ENCODE measurements at places on chromosomes 11 and 22.

GRCh38 chr11:102654761-102655160, 29.6 kb upstream of the MMP20 start:
- no peak for DNase-seq

GRCh38 chr11:44899959-44900358, 50.7 kb downstream of the TP53I11 start:
- DNase-seq: peak; percentile 57

- peak; percentile 41 for DNase-seq
Observed at GRCh38 chr22:50469377-50470305, 5.2 kb downstream of the SBF1 start.

- no peak for DNase-seq
Observed at GRCh38 chr11:109378034-109378433, 44.0 kb upstream of the C11orf87 start.

- DNase-seq: no peak
Observed at GRCh38 chr11:45260071-45260470, 26.1 kb downstream of the SYT13 start.

DNA sequence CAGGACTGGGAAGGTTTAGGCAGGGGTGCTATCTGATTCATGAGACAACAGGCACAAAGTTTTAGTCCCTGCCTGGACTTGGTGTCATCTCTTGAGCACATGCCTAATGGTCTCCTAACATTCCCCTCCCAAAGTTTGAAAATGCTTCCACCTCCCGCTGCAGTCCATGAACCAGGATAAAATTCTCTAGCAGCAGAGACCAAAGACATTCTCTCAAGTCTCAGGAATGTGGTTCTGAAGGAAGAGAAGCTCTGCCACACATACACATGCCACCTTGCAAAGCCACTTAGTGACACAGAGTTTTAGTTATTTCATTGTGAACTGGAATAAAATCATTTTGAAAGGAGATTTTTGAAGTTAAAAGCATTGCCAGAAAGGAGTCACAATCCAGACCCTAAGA, 15.5 kb downstream of the OR51B6 start:
- DNase-seq: peak; percentile 41

DNA sequence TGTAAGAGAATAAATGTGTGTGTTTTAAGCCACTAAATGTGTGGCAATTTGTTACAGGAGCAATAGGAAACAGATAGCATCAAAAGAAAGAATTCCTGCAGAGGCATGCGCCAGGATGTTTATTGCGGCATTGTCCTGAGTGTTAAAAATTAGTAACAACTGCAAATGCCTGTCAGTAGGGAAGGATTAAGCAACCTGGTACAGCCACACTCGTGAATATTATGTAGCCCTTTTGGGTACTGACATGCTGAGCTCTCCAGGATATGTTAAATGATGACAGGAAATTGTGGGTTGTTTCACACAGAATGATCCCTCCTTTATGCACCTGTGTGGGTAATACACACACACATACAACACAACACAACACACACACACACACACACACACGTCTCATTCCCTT, 69.7 kb upstream of the MYOD1 start:
- no peak for DNase-seq

GRCh38 chr11:72305891-72306585, 62.1 kb upstream of the PHOX2A start:
- no peak for DNase-seq

- peak; percentile 2 for DNase-seq
Observed at GRCh38 chr22:32082331-32082730, 39.3 kb downstream of the SLC5A1 start.

DNA sequence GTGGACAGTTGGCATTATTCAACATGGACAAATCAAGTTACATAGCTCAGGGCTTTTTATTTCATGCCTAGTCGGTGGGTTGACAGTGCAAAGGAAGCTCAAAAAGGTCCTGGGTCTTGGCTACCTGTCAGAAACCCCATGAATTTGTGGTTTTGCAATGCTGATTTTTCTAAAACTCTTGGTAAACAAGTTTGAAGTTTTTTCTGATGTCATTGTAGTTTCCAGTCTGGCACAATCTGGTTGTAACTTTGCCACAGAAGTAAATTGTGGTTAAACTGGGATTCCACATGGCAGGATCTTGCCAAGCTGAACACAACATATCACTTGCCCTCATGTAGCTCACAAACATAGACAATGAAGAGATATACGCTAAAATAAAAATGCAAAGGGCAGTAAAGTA, 100.8 kb downstream of the EHF start:
- DNase-seq: no peak

DNA sequence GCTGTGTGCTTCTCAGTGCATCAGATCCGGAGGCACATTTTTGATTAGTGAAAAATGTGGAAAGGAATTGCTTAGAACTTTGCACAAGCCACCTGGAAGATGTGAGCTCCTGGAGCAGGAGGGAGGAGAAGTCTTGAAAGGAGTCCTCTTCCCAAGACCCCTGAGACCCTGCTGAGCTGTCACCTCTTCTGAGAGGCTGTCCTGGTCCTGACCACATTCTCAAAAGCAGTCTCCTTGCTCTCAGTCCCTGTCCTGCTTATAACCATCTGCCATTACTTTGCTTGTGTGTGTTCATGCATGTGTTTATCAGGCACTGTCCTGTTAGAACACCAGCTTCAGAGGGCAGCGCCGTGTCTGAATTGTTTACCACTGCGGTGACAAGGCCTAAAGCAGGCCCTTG, 86.5 kb downstream of the BCR start:
- DNase-seq: no peak

DNA sequence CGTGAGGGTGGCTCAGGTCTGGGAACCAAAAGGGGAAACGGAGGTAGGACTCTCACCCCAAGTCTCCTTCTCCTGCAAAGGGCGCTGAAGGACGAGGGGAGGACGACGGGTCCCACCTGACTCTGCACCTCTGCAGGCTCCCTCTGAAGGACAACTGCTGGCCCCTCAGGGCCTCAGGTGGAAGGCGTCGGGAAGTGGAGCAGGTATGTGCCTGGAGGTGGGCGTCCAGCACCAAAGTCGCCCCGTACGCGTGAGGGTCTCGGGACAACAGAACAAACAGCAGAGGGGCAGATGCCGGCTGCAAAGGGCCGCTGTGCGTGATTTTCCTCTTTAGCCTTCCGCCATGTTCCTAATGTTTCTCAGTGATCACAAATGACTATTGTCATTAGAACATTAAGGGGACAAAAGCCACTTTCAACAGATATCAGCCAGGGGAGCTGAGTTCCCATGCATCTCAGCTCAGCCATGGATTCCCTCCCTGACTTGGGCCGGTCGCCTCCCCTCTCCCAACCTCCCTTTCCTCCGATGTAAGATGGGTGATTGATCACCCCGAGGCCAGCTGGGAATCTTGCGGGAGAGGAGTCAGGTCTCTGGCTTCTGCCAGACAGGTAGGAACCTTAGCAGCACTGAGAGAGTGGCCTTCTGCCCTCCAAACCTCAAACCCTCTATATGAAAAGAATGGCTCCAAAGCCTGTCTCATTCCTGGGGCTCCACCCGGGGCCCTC, 836 bp downstream of the SLC16A8 start:
- no peak for DNase-seq

GRCh38 chr11:30521297-30522071, 64.7 kb downstream of the MPPED2 start:
- no peak for DNase-seq

GRCh38 chr22:44920183-44920582, 89.6 kb downstream of the PHF21B start:
- DNase-seq: no peak

- no peak for DNase-seq
Observed at GRCh38 chr11:69394234-69394868, 87.1 kb upstream of the LINC01488 start.

- DNase-seq: no peak
Observed at GRCh38 chr11:124919898-124920297, 848 bp downstream of the HEPN1 start.

GRCh38 chr11:96664110-96664509, 274.3 kb downstream of the JRKL start:
- no peak for DNase-seq

GRCh38 chr11:77346906-77347603, 45.6 kb upstream of the GDPD4 start:
- peak; percentile 99 for DNase-seq
